Stimulated activated CD4-positive, alpha-beta T cell treated with anti-CD3 and anti-CD28 coated beads, TNF-alpha, amount 100 ng/mL, for 4 hours (primary cell): ENCODE measurements at places on chromosomes 2 and 18.

DNA sequence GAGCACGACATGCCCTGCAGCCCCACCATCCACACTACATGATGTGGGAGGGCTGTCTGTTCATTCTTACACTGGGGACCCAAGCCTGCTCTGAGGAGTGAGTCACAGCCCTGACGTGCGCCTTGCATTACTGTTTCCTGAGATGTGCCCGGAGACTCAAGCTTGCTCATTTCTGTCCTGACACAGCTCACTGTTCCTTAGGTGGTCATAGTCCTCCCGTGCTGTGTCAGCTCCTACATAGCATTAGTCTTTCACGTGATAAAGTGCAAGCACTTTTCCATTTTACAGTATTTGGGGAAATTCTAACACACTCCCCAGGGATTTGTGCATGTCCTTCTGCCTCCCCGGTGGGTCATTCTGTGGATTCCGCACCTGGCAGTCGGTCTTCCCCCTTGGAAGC is 46.2 kb upstream of the TRIM43B start:
- DNase-seq: no peak

- no peak for DNase-seq
These were observed 893 bp downstream of the CAVIN2 start for GRCh38 chr2:191845876-191846514.

GRCh38 chr2:171485116-171485515 is 37.2 kb upstream of the CYBRD1 start:
- no peak for DNase-seq

GRCh38 chr2:25481381-25482300 is 139.9 kb upstream of the DNMT3A start:
- no peak for DNase-seq

- no peak for DNase-seq
These were observed 369.7 kb upstream of the TRIB2 start for GRCh38 chr2:12347066-12347493.

- no peak for DNase-seq
These were observed 143.5 kb downstream of the TCF4 start for GRCh38 chr18:55444536-55444935.

- DNase-seq: no peak
These were observed 308.9 kb downstream of the ZEB2 start for GRCh38 chr2:144211065-144211464.

GRCh38 chr2:121335294-121336290 is 50.6 kb upstream of the TFCP2L1 start:
- DNase-seq: no peak

DNA sequence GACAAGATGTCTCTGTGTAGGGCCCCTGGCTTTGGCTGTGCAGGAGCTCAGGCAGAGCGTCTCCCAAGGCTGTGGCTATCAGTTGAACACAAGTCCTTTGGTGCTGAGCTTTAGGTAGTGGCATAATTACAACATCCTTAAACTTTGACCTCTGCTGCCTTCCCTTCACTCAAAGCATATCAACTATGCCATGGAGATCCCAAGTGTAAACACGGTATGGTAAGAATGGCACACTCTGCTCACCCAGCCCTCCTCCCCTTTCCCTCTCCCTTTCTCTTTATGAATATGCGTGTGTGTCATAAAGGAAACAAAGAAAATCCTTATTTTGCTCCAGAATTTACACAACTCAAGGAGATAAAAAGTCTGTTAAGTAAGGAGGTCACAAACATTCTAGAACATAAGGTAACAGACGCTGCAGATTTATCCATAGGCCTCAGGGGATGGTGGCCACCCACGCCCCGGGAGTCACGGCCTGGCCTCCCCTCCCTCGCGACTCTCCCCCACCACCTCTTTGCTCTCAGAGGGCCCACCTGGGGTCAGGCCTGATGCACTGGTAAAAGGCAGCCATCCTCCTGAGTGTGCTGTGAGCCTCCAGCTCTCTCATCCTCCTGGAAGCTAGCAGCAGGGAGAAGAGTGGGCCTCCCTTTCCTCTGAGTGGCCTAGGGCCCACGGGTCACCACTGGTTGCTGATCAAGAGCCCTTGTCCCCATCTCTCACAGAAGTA is 67.3 kb downstream of the CRACDL start:
- no peak for DNase-seq

- no peak for DNase-seq
These were observed 69.8 kb downstream of the POU3F3 start for GRCh38 chr2:104923665-104924064.

DNA sequence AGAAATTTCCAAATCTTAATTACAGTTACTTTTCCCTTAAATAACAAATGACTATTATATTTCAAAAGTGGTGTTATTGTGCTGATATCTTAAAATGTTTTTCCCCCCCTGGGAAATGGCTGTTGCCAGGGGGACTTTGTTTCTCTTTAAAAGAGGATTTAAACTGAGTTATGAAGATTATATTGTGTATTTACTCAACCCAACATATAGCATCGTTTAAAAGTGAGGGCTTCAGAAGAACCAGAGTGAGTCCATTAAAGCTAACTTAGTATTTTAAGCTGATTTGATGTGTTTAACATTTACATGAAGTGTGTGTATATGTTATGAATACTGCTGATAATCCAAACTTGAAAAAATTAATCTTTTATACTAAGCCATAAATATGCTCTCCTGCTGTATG is 81.6 kb downstream of the COL5A2 start:
- no peak for DNase-seq

DNA sequence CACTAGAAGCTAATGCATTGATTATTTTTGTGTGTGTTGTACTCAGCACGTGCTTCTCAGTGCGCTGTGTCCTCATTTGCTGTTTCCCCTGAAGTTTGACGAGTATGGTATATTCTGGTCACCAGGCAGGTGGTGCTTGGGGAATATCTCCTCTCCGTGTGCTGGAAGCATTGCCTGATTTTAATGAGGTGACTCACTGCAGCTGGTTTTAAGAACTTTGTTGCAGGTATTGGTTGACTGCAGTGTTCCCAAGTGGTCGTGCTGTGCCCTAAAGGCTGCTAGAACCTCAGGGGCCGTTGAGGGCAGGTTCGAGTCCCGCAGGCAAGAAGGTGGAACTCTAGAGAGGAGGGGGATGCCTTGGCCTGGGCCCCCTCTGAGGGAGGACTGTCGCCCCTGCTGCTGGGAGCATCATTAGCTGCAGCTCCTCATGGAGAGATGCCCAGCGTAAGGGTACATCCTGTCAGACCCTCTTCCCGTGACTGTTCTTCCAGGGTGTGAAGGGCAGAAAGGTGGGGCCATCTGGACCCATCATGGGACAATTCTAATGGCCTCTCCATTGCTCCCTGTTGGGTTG is 82.6 kb downstream of the AGAP1 start:
- DNase-seq: no peak

- no peak for DNase-seq
These were observed 5.1 kb upstream of the TTC27 start for GRCh38 chr2:32622570-32623310.

GRCh38 chr18:61666876-61667590 is 225.8 kb downstream of the RNF152 start:
- no peak for DNase-seq

DNA sequence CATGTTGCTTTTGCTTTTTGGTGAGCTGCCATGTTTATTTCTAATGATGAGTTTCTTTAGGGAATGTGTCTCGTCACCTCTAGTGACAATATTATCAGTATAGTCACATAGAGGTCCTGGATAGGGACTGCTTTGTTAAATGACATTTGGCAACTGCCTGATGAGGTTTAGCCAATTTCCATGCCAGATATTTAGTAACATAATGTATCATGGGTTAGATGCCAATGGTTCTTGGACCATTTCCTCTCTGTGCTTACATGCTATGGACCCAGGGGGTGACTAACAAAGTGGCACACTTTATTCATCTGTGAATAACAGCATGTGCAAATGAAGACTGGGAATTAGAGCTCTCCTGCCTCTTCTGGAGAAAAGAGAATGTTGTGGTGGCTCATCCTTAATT is 56.2 kb upstream of the RAB27B start:
- DNase-seq: no peak

GRCh38 chr2:181396256-181397123 is 60.7 kb upstream of the ITGA4 start:
- DNase-seq: no peak

DNA sequence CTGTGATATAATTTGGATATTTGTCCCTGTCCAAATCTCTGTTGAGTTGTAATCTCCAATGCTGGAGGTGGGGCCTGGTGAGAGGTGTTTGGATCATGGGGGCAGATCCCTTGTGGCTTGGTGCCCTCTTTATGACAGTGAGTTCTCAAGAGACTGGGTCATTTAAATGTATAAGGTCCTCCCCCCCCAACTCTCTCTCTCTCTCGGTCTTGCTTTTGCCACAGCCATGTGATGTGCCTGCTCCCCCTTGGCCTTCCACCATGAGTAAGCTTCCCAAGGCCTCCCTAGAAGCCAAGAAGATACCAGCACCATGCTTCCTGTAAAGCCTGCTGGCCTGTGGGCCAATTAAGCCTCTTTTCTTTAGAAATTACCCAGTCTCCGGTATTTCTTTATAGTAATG is 58.6 kb downstream of the FN1 start:
- no peak for DNase-seq

DNA sequence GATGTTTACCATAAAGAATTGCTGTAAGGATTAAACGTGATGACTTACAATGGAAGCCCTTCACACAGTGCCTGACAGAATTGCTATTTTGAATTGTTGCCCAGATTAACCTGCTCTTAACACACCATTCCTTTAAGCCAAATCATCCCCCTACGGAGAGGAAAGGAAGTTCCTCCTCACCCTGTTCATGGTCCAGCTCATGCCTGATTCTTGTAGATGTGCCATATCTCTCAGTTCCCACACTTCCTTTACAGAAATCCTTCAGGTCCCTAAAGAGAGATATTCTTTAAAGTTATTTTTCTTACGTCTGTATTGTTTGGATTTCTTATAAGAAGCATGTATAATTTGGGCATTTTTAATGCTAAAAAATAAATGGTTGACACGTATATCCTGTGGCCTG is 127.5 kb upstream of the DAPL1 start:
- DNase-seq: no peak

GRCh38 chr2:192184349-192184748 is 10.4 kb downstream of the TMEFF2 start:
- no peak for DNase-seq

- DNase-seq: no peak
These were observed 151.6 kb downstream of the CSRNP3 start for GRCh38 chr2:165621086-165621560.

DNA sequence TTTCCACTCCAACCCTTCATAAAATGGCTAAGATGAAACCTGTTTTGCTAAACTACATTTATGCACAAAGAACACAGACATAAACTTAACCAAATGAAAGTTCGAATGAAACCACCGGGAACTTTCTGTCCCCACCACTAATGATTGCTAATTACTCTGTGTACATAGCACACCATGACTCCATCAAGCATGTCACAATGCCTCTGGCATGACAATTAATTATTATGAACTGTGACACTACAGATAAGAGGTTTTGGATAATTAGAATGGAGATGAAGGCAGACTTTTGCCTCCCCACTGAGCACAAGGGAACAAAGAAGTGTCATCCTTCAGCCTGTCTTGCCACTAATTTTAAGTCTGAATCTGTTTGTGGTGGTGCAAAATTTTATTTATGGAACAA is 1.5 kb downstream of the DAPL1 start:
- no peak for DNase-seq

DNA sequence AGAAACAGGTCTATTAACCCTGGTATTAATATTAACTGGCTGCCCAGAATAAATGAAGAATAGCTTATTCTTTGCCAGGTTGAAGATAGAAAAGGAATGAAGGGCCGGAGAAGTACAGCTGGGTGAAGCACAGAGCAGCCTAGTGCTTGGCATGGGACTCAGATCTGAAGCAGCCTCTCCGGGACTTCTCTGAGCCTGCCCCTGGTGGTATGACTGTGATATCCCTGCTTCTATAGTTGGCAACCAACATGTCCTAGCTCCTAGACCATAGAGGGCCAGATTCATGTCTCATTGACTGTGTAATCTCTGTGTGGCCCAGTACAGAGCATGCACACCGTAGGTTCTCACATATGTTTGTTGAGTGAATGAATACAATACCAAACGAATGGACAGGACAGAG is 107.8 kb downstream of the MSH2 start:
- no peak for DNase-seq

DNA sequence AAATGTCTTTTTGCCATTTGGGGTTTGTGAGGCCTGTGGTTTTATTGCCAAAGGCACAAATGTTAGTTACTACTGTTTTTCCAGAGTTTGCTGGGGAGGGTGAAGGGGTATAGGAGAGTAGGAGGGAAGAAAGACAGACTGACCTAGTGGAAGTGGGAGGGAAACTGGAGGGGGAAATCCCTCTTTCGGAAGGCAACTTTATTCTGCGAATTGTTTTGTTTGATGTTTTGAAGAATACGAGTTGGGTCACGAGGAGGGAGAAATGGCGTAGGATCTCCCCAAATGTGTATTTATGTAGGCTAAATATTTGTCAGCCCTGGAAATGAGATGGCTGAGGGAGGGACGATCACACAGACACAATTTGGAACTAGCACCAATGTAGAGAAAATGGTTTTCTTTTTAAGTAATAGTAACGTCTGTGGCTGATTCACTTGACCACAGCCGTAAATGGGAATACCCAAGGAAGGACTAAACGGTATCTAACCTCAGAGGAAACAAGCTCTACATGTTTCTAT is 172.3 kb downstream of the ICOS start:
- no peak for DNase-seq

DNA sequence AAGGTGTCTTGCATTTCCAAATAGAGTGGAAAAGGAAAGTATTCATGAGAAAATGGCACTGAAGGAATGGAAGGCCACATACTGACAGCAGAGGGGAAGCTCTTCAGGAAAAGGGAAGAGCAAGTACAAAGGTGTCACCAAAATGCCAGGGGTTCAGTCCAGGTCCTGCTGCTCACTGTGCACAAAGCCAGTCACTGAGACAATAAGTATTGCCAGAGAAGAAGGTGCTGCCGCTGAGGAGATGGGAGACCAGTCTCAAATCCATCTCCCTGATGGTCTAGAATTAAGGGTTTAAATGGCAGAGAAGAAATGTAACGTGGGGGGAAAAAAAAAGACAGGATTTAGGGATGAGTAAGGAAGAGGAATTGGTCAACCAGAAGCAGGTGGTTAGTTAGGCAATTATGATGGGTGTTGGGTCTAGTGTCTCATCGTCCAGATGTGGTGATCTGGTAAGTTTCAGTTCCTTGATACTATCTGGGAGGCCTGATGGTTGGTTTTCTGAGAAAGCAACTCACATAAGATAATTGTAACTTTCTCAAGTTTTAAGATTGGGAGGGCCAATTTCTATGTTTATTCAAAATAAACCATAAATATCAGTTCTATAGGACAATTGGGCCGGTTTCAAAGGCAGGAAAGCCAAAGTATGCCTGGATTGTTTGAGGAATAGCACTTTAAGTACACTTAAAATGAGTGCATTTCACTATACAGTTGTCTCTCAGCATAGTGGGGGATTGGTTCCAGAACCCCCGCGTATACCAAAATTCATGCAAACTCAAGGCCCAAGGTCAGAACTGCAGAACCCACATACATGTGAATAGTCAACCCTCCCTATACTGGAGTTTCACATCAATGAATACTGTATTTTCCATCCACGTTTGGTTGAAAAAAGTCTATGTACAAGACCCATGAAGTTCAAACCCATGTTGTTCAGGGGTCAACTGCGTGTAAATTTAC is 109.1 kb upstream of the DNAJC10 start:
- no peak for DNase-seq

GRCh38 chr18:5975111-5976002 is 80.0 kb upstream of the TMEM200C start:
- DNase-seq: no peak
